COR-L47 (cell line): ENCODE measurements at places on chromosomes 5 and 9.

- DNase-seq: peak; percentile 60
Measured at GRCh38 chr5:51172903-51173626, 210.2 kb upstream of the ISL1 start.

DNA sequence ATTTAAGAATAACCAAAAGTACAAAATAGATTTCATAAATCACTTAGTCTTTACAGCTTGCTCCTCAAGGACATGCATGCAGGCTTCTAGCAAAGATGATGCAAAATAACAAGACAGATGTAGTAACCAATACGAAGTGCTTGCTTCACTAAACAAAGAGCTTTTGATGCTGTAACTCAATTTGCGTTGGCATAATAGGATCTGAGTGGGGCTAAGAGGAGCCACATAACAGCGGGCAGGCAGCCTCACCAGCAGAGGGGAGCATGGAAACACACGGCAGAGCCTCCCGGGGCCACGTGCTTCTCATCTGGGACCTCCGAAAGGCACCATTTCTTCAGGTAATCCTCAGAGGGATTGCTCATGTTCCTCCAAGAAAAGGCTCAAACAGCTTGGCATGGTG is 139.7 kb downstream of the C5orf15 start:
- no peak for DNase-seq

GRCh38 chr9:35106343-35106730 is 3.4 kb upstream of the STOML2 start:
- DNase-seq: no peak

DNA sequence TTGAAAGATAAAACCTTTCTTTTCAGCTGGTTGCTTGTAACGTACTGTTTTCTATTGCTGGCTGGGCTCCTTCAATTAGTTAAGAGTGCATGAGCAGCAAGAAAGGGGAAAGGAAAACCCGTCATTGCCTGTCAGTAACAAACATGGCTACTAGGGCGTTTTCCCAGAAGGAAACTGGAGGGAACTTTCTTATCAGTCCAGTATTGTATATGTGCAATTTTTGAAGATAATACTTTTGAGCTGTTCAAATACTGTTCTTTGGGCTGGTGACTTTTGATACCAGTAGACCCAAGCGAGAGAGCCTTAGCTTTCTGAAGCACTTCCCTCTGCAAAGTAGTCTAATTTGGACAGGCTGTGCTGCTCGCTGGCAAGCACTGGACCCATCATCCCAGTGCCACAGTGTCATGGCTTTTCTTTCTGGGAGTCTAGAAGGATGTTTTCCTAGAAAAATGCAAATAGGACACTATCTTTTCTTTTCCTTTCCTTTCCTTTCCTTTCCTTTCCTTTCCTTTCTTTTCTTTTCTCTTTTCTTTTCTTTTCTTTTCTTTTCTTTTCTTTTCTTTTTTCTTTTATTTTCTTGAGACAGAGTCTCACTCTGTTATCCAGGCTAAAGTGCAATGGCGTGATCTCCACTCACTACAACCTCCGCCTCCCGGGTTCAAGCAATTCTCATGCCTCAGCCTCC is 149.9 kb upstream of the SMIM23 start:
- DNase-seq: no peak

GRCh38 chr5:43065387-43065947 is 25.3 kb upstream of the ANXA2R start:
- DNase-seq: no peak

GRCh38 chr5:133664422-133664821 is 52.1 kb upstream of the FSTL4 start:
- no peak for DNase-seq

- DNase-seq: no peak
Measured at GRCh38 chr9:113886933-113887332, 10.8 kb downstream of the ZNF618 start.

DNA sequence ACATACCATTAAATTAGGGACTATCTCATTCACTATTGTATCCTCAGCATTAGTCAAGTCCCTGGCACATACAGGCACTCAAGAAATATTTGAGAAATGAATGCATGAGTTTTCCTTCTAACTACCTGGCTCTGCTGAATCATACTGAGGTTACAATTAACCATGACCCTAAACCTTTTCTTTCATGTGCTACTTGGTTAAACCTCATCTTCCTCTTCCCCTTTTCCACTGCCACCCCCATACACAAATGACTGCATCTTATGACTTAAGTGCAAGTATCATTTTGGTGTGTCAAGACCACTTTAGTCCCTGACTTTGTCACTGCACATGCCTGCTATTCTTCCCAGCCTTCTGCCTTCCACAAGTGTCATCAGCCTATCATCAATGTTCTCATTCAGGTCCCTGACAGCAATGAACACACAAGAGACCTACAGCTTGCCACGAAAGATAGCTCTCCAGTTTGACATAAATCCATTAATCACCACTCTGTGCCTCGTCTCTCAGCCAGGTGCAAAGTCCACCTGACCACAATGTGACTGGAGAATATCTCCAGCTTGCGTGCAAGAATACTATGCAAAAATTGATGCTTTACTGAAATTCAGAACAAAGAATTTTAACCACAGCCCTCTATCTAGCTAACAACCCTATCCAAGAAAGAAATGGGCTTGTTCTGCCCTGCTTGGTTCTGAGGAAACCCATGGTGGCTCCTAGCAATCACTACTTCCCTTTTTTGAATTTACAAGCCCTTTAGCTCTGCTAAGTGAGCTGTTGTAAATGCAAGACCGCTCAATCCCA is 74.5 kb downstream of the MAPKAP1 start:
- DNase-seq: no peak

- DNase-seq: no peak
Measured at GRCh38 chr9:12544700-12545099, 148.5 kb upstream of the TYRP1 start.
